Activated CD8-positive, alpha-beta T cell treated with anti-CD3 and anti-CD28 coated beads for 36 hours (primary cell): ENCODE measurements at places on chromosomes 4 and X. TPM values are rescaled to one million over a fixed set of nuclear protein-coding genes. Genes with fewer than 3 reads are reported as not detected.

SCD5 gene
- total RNA-seq: 1.6 TPM

CDX4 gene
- total RNA-seq: not detected

FGG gene
- not detected for total RNA-seq

LDB2 gene
- not detected for total RNA-seq

STPG2 gene
- 0.18 TPM for total RNA-seq

SMPX gene
- not detected for total RNA-seq

DUSP9 gene
- total RNA-seq: 0.14 TPM

C4orf17 gene
- total RNA-seq: not detected

FAM47A gene
- not detected for total RNA-seq

BEX4 gene
- 9.7 TPM for total RNA-seq

NRK gene
- not detected for total RNA-seq

CXCL5 gene
- not detected for total RNA-seq

ODAPH gene
- total RNA-seq: not detected

FHDC1 gene
- 0.11 TPM for total RNA-seq

ANKRD17 gene
- total RNA-seq: 53.1 TPM

P2RY8 gene
- total RNA-seq: 28.3 TPM

GNRHR gene
- total RNA-seq: not detected

TCEAL5 gene
- not detected for total RNA-seq

CXCL3 gene
- total RNA-seq: not detected

NHSL2 gene
- 0.88 TPM for total RNA-seq

MGARP gene
- 0.22 TPM for total RNA-seq

WAS gene
- 81.6 TPM for total RNA-seq

SSX4B gene
- total RNA-seq: not detected

EVC gene
- total RNA-seq: 2.0 TPM

IL2 gene
- 5.4 TPM for total RNA-seq

LANCL3 gene
- 0.16 TPM for total RNA-seq

CXCL11 gene
- not detected for total RNA-seq

CFAP99 gene
- not detected for total RNA-seq

NLGN3 gene
- total RNA-seq: 0.54 TPM

XAGE1A gene
- not detected for total RNA-seq

HS6ST2 gene
- 0.47 TPM for total RNA-seq

WWC2 gene
- 1.9 TPM for total RNA-seq

GNPDA2 gene
- 13.1 TPM for total RNA-seq

FGF13 gene
- total RNA-seq: not detected

SPATA4 gene
- total RNA-seq: not detected

UCHL1 gene
- 3.0 TPM for total RNA-seq

CTAG1B gene
- total RNA-seq: not detected

SYN1 gene
- total RNA-seq: 0.74 TPM

MMAA gene
- total RNA-seq: 15.9 TPM

PRDM8 gene
- 2.8 TPM for total RNA-seq

NPFFR2 gene
- not detected for total RNA-seq

SOD3 gene
- total RNA-seq: not detected

NDUFC1 gene
- 56.2 TPM for total RNA-seq

IGSF1 gene
- not detected for total RNA-seq

CFAP97 gene
- 50.3 TPM for total RNA-seq

USP27X gene
- total RNA-seq: 1.3 TPM

RPL39 gene
- total RNA-seq: 2,808 TPM

IRS4 gene
- total RNA-seq: not detected

XK gene
- total RNA-seq: 0.07 TPM

CEP135 gene
- total RNA-seq: 12.5 TPM

DDX53 gene
- total RNA-seq: not detected
